ENCODE measurements at places on chromosomes 7 and 10. TPM values are rescaled to one million over a fixed set of nuclear protein-coding genes. Genes with fewer than 3 reads are reported as not detected.

GRCh38 chr7:24500599-24500998, 72.7 kb upstream of the PALS2 start:
- H3K4me3 ChIP-seq = no peak overlapping the region
- no peak for DNase-seq
- H3K27ac ChIP-seq = no peak overlapping the region
- no peaks in the 10 kb centered on the region for H3K36me3 ChIP-seq
- H3K27me3 ChIP-seq = peaks cover 24% of the 10 kb centered on the region

- no peaks in the 10 kb centered on the region for H3K4me1 ChIP-seq
- no peak overlapping the region for H3K27ac ChIP-seq
- no peak for DNase-seq
- H3K36me3 ChIP-seq = no peaks in the 10 kb centered on the region
Observed at GRCh38 chr7:136293841-136294391, 316.8 kb upstream of the MTPN start.

Gene IL6
- not detected for total RNA-seq

Gene NKX2-3
- total RNA-seq = not detected

Gene RADIL
- total RNA-seq = 0.16 TPM

Gene TAS2R41
- total RNA-seq = not detected

Gene CARD11
- 74.1 TPM for total RNA-seq

GRCh38 chr10:114437473-114438292, 33.4 kb upstream of the AFAP1L2 start:
- H3K27me3 ChIP-seq = no peaks in the 10 kb centered on the region
- H3K4me1 ChIP-seq = no peaks in the 10 kb centered on the region
- peaks cover 56% of the 10 kb centered on the region for H3K36me3 ChIP-seq
- H3K4me3 ChIP-seq = no peak overlapping the region
- H3K27ac ChIP-seq = no peak overlapping the region
- no peak for DNase-seq

- peaks cover 2% of the 10 kb centered on the region for H3K4me1 ChIP-seq
- H3K27me3 ChIP-seq = no peaks in the 10 kb centered on the region
- no peak for DNase-seq
- peaks cover 44% of the 10 kb centered on the region for H3K36me3 ChIP-seq
- no peak overlapping the region for H3K4me3 ChIP-seq
- H3K27ac ChIP-seq = no peak overlapping the region
Observed at GRCh38 chr10:113890769-113891168, 36.3 kb downstream of the NHLRC2 start.

- H3K4me1 ChIP-seq = peaks cover 35% of the 10 kb centered on the region
- H3K4me3 ChIP-seq = no peak overlapping the region
- peaks cover 11% of the 10 kb centered on the region for H3K36me3 ChIP-seq
- H3K27me3 ChIP-seq = no peaks in the 10 kb centered on the region
- DNase-seq = no peak
- no peak overlapping the region for H3K27ac ChIP-seq
Observed at GRCh38 chr7:137936509-137937201, 65.2 kb downstream of the CREB3L2 start.

DNA sequence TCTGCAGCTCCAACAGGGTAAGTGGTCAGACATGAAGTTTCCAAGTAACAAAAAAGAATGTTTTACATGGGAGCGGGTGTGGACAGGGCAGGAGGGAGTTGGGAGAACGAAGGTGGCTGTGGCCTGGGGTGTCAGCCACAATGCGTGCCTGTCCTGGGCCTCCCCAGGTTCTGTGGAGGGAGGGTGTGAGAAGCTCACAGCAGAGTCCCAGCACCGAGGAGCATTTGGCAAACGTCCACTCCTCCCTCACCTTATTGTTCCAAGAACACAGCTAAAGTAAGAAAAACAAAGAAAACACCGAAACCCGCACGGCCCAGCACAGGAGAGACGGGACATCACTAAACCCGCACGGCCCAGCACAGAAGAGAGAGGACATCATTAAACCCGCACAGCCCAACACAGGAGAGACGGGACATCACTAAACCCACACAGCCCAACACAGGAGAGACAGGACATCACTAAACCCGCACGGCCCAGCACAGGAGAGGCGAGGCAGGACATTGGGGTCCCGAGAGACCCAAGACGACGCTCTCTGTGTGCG, 226.4 kb downstream of the MAD1L1 start:
- no peak overlapping the region for H3K4me3 ChIP-seq
- no peak for DNase-seq
- H3K4me1 ChIP-seq = no peaks in the 10 kb centered on the region
- H3K36me3 ChIP-seq = no peaks in the 10 kb centered on the region
- no peaks in the 10 kb centered on the region for H3K27me3 ChIP-seq

DNA sequence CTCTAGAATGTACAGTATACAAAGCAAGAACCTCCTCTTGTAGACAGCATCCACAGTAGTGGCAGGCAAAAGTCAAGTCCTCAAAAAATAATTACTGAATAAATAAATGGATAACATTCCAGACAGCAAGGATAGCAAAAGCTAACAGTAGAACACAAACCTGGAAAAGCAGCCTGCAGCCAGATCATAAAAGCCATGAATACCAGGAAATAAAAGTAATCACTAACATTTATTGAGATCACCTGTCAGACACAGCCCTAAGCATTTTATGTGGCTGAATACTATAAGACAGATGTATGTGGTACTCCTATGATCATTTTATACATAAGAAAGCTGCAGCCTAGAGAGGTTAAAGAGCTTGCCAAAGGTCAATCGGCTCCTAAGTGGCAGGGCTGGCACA, 34.0 kb downstream of the CUL2 start:
- no peak for DNase-seq
- peaks cover 5% of the 10 kb centered on the region for H3K4me1 ChIP-seq
- H3K4me3 ChIP-seq = no peak overlapping the region
- H3K27me3 ChIP-seq = no peaks in the 10 kb centered on the region
- H3K27ac ChIP-seq = no peak overlapping the region
- H3K36me3 ChIP-seq = peaks cover 65% of the 10 kb centered on the region

GRCh38 chr7:960269-960871, 5.9 kb upstream of the ADAP1 start:
- DNase-seq = no peak
- H3K4me3 ChIP-seq = no peak overlapping the region
- peaks cover 7% of the 10 kb centered on the region for H3K27me3 ChIP-seq
- H3K4me1 ChIP-seq = peaks cover 2% of the 10 kb centered on the region
- no peaks in the 10 kb centered on the region for H3K36me3 ChIP-seq

Gene GRID2IP
- 0.18 TPM for total RNA-seq

GRCh38 chr10:43046288-43046991, 30.4 kb upstream of the RET start:
- H3K27me3 ChIP-seq = peaks cover 5% of the 10 kb centered on the region
- DNase-seq = no peak
- H3K36me3 ChIP-seq = no peaks in the 10 kb centered on the region
- H3K4me1 ChIP-seq = no peaks in the 10 kb centered on the region
- no peak overlapping the region for H3K4me3 ChIP-seq
